ENCODE measurements at places on chromosomes 3 and 15.

DNA sequence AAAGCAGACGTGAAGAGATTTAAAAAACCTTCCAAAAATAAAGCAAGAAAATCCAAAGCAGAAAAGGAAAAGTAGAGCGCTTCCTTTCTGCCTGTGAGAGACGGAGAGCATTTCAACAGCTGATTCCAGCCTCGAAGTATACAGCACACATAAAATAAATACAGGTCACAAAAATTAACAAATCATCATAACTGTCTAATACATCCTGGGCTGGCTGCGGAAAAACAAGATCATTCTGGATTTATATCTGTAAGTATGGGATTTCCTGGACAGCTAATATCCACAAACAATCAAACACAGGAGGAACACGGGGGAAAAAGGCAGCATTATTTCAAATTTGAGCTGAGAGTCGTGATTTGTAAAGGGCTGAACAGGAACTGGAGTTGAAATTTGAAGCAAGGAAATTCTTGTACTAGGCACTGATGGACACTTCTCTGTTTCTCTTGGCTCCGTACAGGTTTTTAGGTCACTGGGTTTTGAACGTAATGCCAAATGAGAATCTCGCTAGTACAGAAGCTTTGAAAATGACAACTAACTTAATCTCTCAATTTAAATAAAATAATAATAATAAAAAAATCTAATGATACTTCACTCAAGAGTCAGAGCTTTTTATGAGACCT, 577.7 kb downstream of the FOXP1 start:
- DNase-seq = no peak

- no peak for DNase-seq
Measured at GRCh38 chr15:95629503-95630168, 700.9 kb upstream of the NR2F2 start.

GRCh38 chr3:170614214-170614966, 28.5 kb upstream of the SLC7A14 start:
- peak; percentile 74 for DNase-seq

DNA sequence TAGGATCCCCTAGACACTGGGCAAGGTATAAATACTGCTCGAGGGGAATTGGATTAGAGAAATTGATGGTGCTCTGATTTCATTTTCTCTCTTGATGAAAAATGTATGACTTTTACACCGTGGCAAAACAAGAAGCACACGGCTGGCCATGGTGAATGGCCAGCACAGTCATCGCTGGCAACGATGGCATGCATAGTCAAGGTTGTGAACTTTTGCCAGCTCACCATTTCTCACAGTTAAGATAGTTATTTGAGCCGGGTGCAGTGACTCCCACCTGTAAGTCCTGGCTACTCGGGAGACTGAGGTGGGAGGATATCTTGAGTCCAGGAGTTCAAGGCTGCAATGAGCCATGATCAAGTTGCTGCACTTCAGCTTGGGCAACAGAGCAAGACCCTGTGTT, 95.4 kb downstream of the HMG20A start:
- DNase-seq = no peak

- no peak for DNase-seq
Measured at GRCh38 chr3:134029734-134030378, at the start of gene SLCO2A1. SLCO2A1 (minus strand) TSS chr3:134029925; CDS start chr3:134029802, 123 bp downstream.

DNA sequence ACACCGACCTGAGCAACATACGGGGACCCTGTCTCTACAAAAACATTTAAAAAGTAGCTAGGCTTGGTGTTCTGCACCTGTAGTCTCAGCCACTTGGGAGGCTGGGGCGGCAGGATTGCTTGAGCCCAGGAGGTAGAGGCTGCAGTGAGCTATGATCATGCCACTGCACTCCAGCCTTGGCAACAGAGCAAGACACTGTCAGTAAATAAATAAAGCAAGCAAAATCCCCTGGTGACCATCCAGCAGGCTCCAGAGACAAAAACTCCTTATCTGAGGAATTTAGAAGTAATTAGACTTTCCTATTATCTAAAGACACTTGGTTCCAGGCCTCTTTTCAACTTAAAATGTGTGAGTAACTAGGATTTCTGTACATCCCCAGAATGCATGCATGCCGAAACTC, 29.5 kb upstream of the ZNF774 start:
- DNase-seq = no peak

DNA sequence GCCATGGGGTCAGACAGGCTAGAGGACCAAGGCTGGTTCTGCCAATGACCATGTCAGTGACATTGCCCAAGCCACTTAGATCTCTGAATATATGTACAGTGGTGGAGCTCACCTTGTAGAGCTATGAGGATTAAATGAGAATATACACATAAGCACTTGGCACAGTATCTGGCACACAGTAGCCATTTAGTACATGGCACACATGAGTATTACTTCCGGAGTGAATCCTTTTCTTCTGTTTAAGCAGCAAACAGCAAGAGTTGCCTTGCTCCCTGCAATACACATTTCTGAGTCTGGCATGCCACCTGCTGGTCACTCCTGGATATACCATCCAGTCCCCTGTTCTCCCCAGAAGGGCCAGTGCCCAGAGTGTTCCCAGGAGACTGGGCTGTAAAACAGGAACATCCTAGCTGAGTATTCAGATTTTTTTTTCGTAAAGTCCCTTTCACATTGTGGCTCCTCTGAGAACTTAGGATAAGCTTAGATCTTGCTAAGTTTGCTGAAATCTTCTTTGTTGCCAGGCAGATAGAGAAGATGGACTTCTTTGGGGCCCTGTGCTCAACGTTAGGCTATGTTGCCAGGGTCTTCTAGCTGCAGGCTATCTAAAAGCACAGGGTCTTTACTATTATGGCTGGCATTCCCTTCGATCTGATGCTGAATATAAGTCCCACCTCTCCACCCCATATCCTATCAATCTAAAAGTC, 203.4 kb downstream of the ADAMTS9 start:
- peak; percentile 53 for DNase-seq

DNA sequence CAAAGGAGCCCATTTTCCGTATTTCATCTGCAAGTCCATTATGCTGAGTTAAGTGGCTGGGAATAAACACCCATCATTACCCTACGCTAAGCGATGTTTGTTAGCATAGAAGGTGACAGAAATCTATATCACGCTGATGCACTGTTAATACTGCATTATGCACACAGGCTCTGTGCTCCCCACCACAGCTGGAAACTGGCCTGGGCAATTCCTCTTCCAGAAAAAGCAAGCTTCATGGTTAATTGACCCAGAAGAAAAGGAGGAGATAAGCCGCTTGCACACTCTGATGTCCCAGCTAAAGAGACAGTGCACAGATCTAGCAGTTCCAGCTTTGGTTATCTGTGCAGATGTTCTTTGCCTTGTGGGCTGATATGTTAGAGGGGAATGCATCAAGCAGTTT, 232.6 kb downstream of the NTRK3 start:
- DNase-seq = no peak

- no peak for DNase-seq
Measured at GRCh38 chr3:75224412-75224811, 439.7 kb upstream of the FRG2C start.

- DNase-seq = no peak
Measured at GRCh38 chr15:63444611-63445010, 59.8 kb upstream of the USP3 start.

DNA sequence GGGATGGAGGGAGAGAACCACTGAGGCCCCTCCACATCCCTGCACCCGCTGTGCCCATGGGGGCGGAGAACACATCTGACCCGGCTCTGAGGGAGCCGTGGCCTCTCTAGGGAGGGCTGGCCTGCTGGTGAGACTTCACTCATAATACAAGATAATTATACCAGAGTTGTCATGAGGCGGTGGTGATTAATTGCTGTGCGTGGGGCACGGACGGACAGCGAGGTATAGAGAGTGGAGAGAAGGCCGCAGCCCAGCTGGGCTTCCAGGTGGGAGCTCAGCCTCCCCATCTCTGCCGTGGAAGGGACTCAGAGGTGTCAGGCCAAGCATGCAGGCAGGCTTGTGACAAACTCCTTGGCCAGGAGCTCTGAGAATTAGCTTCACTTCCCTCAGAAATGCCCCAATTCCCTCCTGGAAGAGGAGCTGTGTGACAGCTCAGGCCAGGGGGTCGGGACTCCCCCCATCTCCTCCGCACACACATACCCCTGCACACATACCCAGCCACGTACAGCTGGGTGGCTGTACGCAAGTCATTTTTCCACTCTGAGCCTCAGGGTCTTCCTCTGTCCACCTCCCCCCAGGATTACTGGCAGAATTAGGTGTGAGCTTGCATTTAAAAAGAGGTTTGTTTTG, 6.0 kb upstream of the GATA2 start:
- DNase-seq = no peak

DNA sequence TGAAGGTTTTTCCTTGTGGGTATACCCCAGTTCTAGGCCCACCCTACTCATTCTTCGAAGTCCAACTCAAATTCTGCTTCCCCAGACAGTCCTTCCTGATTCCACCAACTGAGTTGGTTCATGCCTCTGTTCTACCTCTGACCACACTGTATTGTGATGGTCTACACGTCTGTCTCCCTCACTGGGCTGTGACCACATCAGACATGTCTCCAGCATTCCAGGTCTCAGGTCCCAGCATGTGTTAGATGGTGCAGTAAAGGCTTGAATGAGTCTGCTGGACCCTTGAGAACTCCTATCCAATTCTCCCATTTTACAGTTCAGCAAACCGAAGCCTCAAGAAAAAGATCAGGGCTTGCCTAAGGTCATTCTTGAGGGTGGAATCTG, 2.8 kb upstream of the ATP2B2 start:
- no peak for DNase-seq

GRCh38 chr3:48762816-48763215, 45.8 kb upstream of the IP6K2 start:
- DNase-seq = no peak

GRCh38 chr15:35126236-35126635, 41.1 kb upstream of the NANOGP8 start:
- peak; percentile 4 for DNase-seq

DNA sequence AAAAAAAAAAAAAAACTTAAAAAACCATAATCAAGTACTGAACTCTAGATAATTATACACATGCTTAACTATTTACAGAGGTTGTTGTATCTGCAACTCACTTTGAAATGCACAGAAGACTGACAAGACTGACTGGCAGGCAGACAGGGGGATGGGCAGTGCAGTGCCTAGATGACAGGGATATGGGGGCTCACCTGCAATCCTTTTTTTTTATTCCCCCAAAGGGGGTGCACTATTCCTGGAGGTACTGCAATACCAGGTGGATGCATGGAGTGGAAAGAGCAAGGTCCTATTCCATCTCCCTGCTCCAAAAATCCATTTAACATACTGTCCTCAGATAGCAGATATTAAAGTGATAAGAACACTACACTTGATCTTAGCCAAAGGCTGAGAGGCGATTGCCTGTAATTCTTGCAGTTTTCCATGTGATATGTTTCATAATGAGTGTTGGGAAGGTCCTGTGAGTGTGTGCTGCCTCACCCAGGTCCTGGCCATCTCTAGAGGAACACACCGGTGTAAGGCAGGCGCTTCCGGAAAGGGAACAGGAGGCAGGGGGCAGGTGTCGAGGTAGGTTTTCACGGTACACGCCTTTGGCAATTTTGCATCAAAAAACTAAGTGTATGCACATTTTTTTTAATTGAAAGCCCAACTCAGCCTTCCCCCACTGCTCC, 22.7 kb downstream of the SEC61A1 start:
- DNase-seq = no peak

- no peak for DNase-seq
Measured at GRCh38 chr3:159941038-159942000, 47.3 kb upstream of the IL12A start.

- DNase-seq = no peak
Measured at GRCh38 chr3:37256447-37256846, 82.1 kb upstream of the LRRFIP2 start.

- no peak for DNase-seq
Measured at GRCh38 chr3:126030455-126030854, 53.5 kb downstream of the SLC41A3 start.

GRCh38 chr15:50302581-50302980, 37.1 kb upstream of the HDC start:
- DNase-seq = no peak

GRCh38 chr3:5126586-5126985, 4.5 kb downstream of the ARL8B start:
- peak; percentile 27 for DNase-seq

- DNase-seq = no peak
Measured at GRCh38 chr3:16998236-16998923, 113.6 kb downstream of the PLCL2 start.

- DNase-seq = no peak
Measured at GRCh38 chr3:181952221-181952620, 240.5 kb downstream of the SOX2 start.

- DNase-seq = no peak
Measured at GRCh38 chr3:17844236-17844635, 101.8 kb upstream of the TBC1D5 start.

- DNase-seq = no peak
Measured at GRCh38 chr3:59286791-59287531, 237.1 kb upstream of the CFAP20DC start.

- no peak for DNase-seq
Measured at GRCh38 chr3:45969116-45969515, 25.9 kb downstream of the CXCR6 start.

DNA sequence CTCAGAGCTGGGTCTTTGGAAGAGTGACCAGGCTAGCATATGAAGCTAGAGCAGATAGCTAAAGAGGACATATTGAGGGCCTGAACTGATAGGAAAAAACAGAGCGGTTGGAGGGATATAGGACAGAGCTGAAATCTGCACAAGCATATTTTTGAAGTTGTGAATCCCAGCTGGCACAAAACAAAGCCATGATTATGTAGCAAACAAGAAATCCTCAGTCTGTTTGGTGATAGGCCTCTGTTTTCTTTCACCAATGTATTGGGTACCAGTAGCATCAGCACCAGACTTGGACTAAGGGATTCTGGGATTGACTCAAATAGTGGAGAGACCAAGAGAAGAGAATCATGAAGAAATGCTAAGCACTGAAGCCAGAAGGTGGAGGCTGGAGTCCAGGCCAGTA, 151.0 kb downstream of the FAM43A start:
- no peak for DNase-seq

DNA sequence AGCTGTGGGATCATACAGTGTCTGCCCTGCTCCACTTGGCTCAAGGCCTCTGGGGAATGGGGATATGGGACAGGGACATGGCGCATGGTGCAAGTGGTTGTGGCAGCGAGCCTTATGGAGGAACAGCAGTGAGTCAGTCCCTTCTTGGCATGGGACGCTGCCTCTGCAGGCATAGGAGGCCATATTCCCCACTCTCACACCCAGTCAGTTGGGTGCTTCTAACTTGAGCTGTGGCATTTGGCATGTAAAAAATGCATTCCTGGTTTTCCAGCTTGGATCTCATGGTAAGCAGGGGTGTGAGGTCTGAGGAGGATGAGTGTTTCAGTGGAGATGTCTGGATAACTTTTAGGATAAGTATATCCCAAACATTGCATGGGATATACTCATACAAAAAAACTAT, 31.6 kb upstream of the UBE2Q2 start:
- no peak for DNase-seq

- DNase-seq = peak; percentile 57
Measured at GRCh38 chr3:60053526-60054265, 1003.9 kb upstream of the CFAP20DC start.

DNA sequence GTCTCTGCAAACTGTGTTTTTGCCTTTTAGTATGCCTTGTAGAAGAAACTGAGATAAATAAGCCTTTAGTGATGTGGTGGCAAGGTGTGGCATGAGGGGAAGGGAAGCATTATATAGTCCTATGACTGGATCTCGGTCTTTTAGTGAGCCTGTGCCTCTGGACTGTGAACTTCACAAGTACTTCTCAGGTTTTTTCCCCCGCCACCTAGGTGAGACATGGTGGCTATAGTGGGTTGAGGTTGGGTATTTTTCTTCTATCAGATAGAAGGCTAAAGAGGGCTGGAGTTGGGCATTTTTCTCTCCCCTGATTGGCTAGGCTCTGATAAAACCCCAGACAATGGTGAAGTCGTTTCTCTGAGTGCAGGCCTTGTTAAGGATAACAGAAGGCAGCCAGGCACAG, 38.7 kb upstream of the ZFAND6 start:
- DNase-seq = no peak

- DNase-seq = peak; percentile 57
Measured at GRCh38 chr15:86624261-86625036, 544.8 kb downstream of the AGBL1 start.
